ENCODE measurements at places on chromosomes 5 and 9.

DNA sequence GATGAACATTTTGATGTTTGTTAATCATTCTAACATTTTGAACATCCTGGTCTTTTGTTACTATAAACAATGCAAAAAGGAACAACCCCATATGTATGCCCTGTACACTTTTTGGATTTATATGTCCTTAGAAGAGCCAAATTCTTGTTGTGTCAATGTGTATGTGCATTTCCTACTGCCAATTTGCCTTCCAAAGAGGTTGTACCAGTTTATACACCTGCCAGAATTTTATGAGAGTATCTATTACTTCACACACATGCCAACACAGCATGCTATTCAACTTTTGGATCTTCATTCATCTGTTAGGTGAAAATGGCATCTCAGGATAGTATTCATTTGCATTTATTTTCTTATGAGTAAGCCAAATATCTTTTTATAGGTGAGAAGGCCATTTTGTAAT lies 162.0 kb upstream of the SEMA6A start:
- no peak for DNase-seq

DNA sequence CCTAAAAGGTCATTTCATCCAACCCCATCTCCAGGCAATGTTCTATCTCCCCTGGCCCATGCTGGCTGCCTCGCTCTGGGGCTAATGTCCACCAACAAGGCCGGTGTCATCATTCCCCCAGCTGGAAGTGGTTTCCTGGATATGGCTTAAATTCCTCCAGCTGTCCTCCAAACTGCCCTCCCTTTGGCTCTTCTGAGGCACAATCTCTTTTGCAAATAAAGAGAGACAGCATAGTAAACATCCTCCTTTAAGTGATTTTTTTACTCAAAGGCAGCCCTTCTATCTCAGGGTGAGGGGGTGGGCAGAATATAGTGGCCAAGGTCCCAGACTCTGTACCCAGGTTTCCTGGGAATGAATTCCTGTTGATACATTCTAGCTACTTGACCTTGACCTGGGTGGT lies 117.4 kb upstream of the PANK3 start:
- no peak for DNase-seq

GRCh38 chr9:134449180-134449916 lies 123.1 kb downstream of the RXRA start:
- DNase-seq: peak; percentile 95

DNA sequence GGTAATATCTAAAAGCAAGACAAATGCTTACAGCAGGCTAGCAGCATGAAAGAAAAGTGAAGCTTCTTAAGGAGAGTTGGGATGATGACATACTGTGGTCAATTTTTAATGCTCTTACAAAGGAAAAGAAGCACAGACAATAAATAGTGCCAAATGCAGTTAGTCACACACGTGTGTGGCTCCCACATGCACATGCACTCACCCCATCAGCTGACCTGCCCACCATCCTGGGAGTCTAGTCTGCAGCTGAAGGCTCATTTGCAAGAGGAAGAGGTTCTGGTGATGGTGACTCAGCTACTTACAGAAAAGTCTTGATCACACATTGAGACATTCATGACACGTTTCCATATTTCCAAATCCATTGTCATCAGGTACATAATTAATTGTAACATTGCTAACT lies 129.3 kb downstream of the MRPL36 start:
- DNase-seq: no peak

GRCh38 chr5:58921159-58921558 lies 338.3 kb downstream of the RAB3C start:
- DNase-seq: no peak

DNA sequence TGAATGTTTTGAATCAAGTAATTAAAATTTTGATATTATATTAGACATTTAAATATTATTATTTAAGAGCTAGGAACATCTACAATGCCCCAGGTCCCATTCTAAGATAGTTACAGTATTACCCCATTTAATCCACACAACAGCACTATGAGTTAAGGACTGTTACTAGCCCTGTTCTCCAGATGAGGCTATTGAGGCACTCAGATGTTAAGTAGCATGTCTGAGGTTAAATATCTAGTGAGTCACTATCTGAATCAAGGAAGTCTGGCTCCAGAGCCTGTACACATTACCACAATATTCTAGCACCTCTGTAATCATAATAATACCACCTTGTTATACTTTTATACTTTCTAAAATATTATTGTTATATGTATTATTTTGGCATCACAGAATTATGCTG lies 304.6 kb downstream of the PDE4D start:
- no peak for DNase-seq

DNA sequence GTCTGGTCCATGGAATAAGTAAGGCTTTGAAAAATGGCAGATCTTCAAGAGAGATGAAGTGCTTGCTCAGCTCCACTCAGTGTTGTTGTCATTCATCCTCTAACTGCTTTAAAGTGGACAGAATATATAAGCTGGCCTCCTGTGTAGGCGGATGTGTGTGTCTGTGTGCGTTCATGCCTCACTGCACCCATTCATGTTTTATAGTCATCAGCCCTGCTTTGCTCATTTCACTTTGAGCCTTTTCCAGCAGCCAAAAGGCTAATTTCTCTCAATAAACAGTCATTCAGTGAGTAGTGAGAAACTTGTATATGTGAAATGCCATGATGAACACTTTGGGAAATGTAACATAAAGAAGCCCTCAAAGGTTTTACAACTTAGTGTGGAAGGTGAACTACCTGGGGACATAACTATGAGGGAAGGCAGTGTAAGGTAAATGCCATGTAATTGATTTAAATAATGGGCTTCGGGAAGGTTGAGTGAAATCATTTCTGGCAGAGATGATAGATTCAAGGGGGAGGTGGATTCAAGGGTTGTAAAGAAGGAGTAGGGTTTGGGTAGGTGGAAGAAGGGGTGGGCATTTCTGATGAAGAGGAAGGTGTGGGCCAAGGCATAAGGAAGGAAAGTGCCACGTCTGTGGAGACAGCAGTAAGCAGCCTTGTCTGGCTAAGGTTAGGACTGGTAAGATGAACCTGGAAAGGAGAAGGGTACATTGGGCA lies 15.7 kb downstream of the TTC23L start:
- no peak for DNase-seq

- no peak for DNase-seq
Measured at GRCh38 chr9:8727191-8727590, 927.6 kb upstream of the DMAC1 start.

DNA sequence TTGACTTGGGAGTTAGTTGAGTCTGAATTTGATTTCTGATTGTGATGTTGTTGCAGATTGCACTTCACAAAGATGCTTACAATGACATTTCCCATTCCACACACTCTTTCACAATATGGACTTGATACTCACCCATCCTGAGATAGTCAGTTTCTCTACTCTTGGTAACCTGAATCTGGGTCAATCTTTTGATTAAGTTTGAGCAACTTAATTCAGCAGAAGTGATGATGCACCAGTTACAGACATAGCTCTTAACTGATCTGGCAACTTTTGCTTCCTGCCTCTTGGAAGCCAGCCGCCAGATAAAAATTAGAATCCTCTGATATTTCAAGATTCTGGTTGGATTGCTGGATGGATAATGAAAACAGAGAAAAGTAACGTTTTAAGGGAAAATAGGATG lies 79.7 kb upstream of the OSMR start:
- no peak for DNase-seq

DNA sequence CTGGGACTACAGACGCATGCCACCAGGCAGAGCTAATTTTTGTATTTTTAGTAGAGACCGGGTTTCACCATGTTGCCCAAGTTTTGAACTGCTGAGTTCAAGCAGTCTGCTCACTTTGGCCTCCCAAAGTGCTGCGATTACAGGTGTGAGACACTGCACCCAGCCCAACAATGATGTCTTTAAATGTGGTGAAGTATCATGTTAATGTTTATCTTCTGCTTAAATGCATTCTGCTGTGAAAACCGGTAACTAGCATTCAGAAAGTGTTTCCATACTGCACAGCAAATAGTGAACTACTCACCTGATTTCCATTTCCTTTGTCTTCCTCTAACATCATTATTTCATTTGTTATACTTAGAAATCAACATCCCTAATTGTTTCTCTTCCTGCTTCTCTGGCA lies 264.0 kb upstream of the ITGA1 start:
- no peak for DNase-seq

GRCh38 chr5:11642438-11642837 lies 261.8 kb downstream of the CTNND2 start:
- no peak for DNase-seq

- no peak for DNase-seq
Measured at GRCh38 chr9:132239999-132240840, 78.4 kb downstream of the NTNG2 start.

GRCh38 chr9:69149321-69149807 lies 24.7 kb upstream of the TJP2 start:
- peak; percentile 18 for DNase-seq

DNA sequence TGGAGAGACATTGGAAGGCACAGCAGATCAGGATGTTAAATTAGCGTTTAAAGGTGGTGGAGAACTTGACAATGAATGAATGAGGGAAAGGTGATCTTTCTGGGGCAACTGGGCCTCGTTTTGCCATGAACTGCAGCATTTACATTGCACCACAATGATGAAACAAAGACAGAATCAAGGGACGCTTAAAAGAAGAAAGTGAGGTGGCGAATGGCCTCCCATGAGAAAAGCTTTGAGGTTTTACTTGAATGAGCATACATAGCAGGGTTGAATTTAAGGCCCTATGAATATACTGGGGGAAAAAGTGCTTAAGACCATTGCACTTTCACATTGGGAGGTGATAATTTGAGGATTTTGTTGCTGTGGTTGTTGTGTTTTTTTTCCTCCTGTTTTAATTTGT lies 476.4 kb downstream of the ISL1 start:
- DNase-seq: no peak

- DNase-seq: peak; percentile 1
Measured at GRCh38 chr9:88980740-88981203, 10.5 kb upstream of the S1PR3 start.

- no peak for DNase-seq
Measured at GRCh38 chr5:24539613-24540012, 105.2 kb downstream of the CDH10 start.

GRCh38 chr9:117416856-117417255 lies 2.0 kb upstream of the ASTN2 start:
- no peak for DNase-seq

DNA sequence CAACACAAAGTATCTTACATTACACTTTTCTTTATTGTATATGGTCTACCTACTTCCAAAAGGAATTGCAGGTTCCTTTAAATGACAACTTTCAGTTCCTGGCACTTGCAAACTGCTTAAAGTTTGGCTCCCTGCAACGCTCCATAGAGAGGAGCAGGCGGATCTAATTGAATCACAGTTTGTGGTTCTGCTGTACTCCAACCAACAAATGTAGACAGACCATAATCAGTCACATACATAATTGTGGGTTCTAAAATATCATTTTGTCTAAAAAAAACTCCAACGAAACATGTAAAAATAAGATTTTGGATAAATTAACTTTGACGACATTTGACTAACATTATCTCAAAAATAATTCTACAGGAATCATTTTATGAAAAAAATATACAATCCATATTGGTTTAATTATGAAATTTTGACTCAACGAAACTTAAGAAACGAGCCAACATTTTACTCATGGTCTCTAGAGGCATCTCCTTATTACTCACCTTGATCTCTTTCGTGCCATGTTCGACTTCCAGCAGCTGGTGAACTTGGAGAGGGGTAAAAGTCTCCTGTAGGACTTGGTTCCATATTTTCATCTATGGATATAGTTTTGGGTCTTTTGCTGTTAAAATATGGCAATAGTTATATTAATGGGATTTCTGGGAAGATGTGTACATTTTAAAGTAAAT lies 167.6 kb downstream of the NFIB start:
- DNase-seq: no peak

DNA sequence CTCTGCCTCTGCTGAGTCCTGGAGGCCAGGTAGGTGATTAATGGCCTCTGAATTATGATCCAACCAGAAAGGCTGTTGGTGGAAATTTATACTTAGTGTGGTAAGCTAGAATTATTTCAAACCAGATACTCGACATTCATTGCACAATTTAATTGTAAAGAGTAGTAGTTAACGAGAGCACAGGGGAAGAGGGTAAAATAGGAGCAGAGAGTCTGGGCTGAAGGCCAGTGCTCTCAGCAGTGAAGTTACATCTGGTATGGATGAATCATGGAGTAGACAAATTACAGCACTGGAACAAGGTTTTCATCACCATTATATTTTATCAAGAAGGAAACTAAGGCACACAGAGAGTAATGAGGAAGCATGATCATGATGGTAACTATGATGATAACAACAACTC lies 92.5 kb downstream of the TLR4 start:
- DNase-seq: no peak

DNA sequence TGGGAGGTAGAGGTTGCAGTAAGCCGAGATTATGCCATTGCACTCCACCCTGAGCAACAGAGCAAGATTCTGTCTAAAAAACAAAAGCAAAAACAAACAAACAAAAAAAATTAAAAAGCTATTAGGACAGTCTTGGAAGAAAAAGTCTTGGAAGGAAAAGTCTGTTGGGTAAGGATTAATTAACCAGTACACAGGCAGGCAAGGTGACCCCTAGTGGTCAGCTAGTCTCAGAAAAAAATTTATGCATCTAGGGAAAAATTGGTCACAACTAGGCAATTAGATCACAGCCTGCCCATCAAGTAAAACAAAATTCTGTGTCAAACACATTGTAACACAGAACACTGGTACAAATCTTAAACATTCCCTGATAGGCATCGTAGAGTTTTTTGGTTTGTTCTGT lies 6.7 kb upstream of the ANKRD18B start:
- no peak for DNase-seq

- DNase-seq: peak; percentile 75
Measured at GRCh38 chr9:133506653-133507038, 18.1 kb downstream of the MYMK start.

- DNase-seq: no peak
Measured at GRCh38 chr5:43553381-43553780, 3.5 kb downstream of the PAIP1 start.

GRCh38 chr5:73673161-73673591 lies 47.2 kb downstream of the ARHGEF28 start:
- DNase-seq: no peak

- DNase-seq: no peak
Measured at GRCh38 chr5:20554001-20554400, 566.0 kb upstream of the CDH18 start.

- peak; percentile 34 for DNase-seq
Measured at GRCh38 chr9:5626727-5627634, 1.9 kb upstream of the RIC1 start.

DNA sequence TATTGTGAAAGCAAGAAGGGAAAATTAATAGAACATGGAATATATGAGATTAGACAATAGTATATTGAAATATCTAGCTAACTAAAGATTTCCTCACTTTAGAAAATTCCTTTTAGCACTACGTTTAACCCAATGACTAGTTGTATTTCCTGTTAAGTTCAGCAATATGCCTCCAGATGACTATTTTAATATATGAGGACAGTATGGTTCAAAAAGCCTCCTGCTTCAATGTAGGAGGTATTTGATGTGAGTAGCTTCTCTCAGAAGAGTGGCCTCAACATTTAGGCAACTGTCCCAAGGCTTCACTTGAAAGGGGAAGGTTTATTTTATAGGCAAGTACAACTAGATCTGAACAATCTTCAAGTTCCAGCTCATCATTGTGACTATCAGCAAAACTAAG lies 2.0 kb upstream of the MEF2C start:
- no peak for DNase-seq

- no peak for DNase-seq
Measured at GRCh38 chr9:12822111-12822510, 47.3 kb downstream of the LURAP1L start.

Measured in heart left ventricle (tissue), 16 donors.